ENCODE measurements at places on chromosomes 11 and 22.

- no peak for DNase-seq
Observed at GRCh38 chr22:30743257-30744020, 48.8 kb downstream of the OSBP2 start.

DNA sequence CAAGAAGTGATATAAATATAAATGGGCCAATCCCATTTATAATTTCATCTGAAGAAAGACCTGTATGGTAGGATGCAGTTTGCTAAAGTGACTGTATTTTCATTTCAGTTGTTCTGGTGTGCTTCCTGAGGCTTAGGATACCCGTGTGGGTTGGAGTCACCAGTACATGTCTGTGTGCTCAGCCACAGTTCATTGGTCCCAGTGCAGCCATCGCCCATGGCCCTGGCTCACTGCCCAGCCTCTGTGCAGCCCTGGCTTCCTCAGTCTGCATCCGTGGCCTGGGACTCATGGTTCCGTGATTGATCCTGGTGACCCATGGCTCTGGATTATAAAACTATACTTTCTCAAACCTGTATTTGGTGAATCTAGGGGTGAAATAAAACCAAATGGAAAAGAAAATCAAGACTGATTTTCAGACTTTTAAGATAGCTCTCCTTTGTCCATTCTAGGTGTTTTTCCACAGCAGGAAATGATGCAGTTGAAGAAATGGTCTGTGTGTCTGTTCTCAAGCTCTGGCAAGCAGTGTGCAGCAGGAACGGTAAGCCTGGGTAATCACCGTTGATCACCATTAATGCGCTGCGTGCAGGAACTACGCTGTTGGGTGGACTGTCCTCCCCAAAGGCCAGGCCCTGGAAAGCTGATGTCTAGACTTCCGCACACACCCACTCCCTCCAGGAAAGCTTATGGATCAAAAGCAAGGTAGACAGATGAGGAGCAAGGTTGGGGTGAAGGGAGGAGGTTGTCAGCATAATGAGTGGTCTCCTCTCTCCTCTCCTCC lies 27.2 kb downstream of the TTC12 start:
- DNase-seq: no peak

GRCh38 chr22:42080287-42080686 lies 787 bp downstream of the SMDT1 start:
- no peak for DNase-seq

DNA sequence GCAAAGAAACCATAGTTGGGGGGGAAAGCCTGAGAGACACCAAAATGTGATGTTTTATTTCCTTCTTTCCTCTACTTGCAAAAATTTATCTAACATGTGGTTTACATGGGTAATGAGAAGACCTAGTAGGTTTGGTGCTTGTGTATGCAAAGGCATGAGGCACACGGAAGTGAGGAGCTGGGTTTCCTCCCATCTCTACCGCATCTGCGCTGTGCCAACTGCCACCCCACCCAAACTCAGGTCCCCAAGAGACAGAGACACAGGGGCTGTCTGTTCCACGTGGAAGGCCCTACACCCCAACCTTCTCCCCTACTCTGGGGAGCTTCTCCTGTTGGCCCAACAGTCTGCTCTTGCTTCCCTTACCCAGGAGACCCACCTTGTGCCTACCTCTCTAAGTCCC lies 4.8 kb downstream of the RTL6 start:
- no peak for DNase-seq

- DNase-seq: no peak
Observed at GRCh38 chr22:44085743-44086270, 61.7 kb downstream of the PARVB start.

- DNase-seq: no peak
Observed at GRCh38 chr11:77471558-77472193, 2.2 kb downstream of the PAK1 start.

- DNase-seq: no peak
Observed at GRCh38 chr22:27873472-27873871, 45.6 kb downstream of the PITPNB start.

GRCh38 chr11:48090174-48090573 lies 109.8 kb downstream of the PTPRJ start:
- no peak for DNase-seq
